ENCODE measurements at places on chromosomes 11 and 22.
A peak's percentile ranks its signal among the peaks of the same experiment; 100 is the strongest.

DNA sequence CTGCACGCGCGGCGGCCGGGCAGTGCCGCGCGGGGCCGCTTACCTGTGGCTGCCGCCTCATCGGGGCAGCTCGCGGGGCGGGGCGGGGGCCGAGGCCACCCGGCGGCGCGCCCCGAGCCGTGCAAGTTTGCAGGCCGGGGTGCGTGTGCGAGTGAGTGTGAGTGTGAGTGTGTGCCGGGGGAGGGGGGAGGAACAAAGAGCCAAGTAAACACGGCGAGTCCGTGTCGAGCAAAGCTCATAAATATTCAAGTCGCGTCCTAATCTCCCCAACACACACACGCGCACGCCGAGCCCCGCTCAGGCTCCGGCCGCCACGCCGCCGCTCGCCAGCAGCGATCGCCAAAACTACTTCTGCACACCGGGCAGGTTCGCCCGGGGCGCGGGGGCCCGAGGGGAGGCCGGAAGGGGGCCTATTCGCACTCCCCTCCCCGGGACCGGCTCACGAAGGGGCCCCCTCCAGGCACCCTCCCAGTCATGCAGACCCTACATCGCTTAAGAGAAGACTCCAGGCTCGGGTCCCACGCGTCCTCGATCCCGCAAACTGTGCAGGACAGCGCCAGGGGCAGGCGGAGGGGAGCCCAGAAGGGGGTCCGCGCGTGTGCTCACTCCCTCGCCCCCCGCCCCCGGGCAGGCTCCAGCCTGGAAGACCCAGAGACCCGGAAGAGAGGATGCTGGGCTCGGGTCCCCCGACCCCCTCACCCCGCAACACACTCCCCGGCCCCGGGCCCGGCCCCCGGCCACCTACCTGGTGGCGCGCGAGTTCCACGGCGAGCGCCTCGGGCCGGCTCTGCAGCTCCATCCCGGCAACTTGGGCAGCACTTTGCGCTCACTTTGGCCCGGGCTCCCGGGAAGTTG, 827 bp downstream of the PHF21B start:
- no peak for DNase-seq

DNA sequence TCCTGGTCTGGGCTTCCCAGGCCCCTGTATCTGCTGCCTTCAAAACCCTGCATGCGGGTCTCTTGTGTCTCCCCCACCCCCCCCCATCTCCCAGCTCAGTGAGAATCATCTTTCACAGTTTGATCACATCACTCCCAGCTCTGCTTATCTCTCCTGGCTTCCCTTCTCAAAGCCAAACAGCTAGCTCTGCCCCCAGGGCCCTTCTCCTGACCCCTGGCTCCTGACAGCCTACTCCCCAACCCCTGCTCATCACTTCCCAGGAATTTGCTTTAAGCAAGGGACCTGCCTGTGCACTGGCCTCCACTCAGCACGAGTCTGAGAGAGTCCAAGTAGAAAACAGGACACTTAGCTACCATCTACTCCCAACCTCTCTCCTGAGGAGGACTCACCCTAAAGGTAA, 342.7 kb downstream of the TENM4 start:
- no peak for DNase-seq

DNA sequence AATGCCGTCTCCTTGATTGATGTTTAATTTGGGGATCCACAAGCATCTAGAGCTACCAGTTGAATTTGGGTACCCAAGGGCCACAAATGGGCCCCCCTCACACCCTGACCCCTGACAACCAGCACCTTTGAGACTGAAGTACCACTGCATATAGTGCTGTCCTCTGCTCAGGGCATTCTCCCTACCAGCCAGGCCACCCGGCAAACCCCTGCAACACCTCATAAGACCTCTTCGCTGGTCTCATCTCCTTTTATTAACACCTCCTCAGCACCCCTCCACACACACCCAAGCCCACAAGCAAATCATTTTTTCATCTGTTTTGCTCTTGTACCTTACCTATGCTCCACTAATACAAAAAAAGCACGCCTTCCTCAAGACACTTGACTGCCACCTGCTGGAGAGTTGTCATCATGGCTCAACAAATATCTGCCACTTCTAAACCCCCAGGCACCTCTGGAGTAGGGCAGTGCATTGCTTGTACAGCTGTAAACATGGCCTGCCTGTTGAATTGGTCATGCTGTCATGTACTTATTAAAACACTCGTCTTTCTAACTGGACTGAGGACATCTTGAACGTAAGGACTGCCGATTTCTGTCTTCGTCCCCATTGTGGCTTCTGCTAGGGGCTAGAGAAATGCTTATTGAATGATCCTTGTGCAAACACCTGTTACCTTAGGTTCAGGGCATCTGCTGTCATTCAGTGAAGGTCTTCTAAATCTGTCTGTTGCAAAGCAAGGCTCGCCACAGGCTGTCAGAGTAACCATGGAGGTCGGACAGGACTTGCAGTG, 66.5 kb downstream of the BMAL1 start:
- DNase-seq: peak; percentile 35

GRCh38 chr11:11261629-11262028, 91.4 kb downstream of the CSNK2A3 start:
- DNase-seq: no peak

DNA sequence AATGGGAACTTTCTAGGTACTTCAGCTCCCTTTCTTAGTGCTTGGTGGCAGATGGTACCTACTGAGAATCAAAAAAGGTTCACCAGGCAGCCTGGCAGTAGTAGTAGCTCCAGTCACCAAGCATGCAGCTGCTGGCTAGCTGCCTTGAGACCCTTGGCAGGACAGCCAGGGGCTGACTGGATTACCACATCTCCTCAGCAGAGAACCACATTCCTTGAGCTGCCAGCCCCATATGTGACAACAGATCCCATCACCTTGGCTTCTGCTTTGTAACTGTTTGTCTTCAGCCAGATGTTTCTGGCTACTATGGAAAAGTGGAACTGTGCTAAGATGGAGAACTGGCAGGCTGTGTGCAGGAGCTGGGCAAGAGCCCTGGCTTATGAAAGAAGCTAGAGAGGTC, 39.6 kb upstream of the CHRM4 start:
- DNase-seq: no peak

DNA sequence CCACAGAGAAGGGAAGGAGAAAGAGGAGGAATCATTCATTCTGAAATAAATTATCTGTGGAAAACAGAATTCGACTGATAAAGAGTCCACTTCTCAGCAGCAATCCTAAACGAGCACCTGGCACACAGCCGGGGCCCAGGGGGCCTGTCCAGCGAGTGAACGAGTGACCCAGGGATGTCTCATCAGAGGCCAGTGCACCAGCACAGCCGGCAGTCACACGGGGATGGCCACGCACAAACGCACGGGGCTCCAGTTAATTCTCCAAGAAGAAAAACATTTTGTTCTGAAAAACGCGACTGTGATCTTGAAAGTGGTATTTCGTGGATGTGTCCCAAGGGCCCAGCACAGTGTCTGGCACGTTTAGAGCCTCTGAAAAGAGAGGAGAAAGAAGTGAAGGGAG, 154.6 kb downstream of the BRD1 start:
- DNase-seq: no peak

- DNase-seq: no peak
Measured at GRCh38 chr11:26587073-26587472, 15.0 kb upstream of the MUC15 start.

DNA sequence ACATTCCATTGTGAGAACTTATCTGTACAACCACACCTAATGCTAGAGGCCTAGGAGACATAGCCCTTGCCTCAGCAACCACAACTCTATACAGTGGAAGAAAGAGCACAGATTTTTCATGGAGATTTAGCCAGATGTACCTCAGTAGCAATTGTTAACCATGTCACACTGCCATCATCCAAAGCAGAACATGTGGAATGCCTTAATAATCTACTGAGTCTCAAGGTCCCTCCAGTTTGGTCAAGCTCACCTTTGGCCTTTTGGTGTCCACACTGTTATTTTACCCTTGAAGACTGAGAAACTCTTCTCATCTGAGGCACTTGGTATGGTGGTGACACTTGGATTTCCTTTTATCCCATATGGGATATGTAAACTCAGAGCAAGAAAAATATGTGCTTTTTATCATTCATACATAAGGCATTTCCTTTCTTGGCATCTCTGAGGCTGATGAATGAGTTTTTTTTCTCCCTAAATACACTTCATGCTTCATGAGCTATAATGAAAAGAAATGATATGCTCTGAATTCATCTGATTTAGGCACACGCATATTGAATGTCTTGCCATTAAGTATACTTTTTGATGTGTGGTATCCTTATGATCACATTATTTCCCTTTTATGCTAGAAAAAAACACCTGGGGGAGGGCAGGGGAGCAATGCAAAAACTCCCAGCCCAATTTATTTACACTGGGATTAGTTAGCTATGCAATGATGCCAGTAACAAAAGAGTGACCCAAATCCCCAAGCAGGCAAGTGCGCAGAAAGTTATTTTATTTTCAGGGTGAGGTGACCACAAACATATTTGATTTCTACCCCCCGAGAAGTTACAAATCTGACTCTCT, 63.3 kb upstream of the ME3 start:
- DNase-seq: no peak

- no peak for DNase-seq
Measured at GRCh38 chr11:47329431-47329986, 23.0 kb downstream of the MYBPC3 start.

DNA sequence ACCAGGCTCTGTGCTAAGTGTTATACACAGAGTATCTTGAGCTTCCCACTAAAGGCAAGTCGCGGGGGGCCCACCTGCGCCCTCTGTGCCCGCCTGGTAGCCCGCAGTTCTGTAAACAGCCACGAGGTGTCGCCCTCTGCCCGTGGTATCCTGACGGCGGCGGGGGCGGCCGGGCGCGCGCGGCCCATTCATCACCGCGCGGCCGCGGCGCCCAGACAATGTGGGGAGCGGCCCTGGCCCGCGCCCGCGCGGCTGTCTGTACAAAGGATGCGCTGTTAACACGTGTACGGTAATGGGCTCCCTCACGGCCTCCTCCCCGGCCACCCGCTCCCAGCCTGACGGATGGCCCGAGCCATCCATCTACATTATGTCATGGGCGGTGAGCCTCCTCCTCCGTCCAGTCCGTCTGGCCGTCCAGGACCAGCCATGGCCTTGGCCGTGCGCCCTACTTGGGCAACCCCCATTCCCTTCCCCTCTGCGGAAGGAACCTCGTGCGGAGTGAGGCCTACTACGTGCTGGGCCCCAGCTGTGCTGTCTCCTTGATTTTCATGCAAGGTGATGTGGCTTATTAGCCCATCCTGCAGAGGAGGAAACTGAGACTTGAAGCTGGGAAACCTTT, 99.4 kb downstream of the MIAT start:
- no peak for DNase-seq

DNA sequence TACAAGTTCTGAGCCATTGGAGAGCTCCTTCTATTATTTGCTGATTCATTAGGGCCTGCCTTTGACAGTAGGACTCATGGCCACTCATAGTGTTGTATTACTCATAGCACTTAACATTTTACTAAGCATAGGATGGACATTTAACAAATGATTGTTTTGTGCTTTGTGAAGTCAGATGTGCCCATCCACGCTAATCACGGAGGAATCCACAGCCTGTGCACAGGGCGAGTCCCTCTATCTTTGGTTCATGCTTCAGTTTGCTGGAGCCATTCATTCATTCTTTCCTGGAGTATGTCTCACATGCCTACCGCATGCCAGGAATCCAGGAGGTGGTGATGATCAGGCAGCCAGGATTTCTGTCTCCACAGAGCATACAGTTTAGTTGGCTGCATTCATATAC, 254.1 kb downstream of the NTM start:
- no peak for DNase-seq

DNA sequence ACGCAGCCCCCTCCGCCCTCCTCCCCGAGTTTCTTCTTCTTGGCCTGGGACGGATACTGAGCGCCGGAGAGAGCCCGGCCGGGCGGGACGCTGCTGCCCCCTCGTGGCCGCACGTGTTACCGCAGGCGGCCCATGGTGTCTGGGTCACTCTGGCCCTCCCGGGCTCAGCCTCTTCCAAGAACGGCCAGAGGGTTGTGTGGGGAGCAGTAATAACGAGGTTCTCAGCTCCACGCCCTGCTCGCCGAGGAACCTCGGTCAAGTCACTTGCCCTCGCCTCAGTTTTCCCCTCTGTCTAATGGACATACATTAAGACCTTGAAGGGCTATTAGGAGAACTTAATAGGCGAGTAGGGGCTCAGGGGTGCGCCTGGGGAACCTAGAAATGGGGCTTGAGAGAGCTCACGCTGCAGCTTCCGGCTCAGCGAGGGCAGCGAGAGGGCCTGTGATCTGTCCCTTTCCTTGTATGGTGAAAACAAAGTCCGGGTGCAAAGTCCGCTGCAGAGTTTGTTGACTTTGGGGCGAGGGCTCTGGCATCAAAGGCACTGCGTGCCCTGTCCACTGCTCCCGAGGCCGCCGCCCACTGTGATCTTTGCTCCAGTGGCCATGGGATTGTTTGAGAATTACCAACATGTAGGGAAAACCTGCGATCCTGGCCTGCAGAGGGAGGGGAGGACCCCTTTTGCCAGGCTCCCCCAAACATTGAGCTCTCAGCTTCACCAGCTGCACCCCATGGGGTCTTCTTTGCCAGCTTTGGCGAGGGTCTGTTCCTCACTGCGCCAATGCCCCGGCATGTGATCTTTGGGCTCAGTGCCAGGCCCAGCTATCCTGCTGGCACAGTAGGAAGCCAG, 14.4 kb upstream of the LRP5 start:
- DNase-seq: peak; percentile 10

- no peak for DNase-seq
Measured at GRCh38 chr11:113690619-113691569, 15.2 kb downstream of the TMPRSS5 start.

GRCh38 chr11:36330411-36330810, 34.3 kb downstream of the PRR5L start:
- DNase-seq: no peak

GRCh38 chr11:130133716-130134115, 25.9 kb upstream of the ST14 start:
- DNase-seq: no peak

DNA sequence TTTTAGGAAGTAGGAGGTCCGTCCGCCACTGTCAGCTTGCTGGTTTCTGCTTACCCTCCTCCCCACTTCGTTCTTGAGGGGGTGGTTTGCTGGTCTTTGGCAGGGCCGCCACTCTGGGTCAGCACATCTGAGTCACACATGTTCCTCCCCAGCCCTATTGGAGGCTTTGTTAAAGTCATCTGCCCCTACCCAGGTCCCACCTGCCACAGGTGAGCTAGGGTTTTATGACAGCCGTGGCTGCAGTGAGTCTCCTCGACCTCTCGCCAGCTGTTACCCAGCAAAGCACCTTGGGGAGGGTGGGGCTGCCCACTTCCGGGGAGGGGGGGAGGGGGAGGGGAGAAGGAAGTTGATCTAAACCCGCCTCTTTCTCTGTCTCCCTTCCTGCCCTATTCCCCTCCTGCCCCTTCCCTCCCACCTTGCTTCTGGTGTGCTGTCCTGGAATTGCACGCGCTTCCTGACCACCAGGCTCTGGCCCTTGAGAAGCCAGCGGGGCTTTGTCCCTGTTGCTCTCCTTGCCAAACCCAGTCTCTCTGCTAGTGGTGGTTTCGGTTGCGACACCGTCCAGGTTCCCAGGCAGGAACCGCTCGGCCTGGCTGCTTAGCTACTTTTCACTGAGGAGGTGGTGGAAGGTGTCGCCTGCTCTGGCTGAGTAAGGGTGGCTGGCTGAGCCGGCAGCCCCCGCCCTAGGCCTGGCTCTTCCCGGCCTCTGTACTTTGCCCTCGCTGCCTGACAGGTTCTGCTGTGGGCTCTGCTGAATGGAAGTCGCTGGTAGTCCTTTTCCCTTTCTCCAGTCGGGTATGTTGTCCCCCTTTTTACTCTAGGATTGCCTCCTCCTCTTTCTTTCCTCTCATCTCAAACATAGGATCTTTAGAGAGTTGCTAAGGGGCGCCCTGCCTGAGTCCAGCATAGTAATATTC, 28.5 kb downstream of the RCOR2 start:
- DNase-seq: no peak

- no peak for DNase-seq
Measured at GRCh38 chr22:25704701-25705100, 37.3 kb upstream of the MYO18B start.
